ENCODE measurements at places on chromosomes 3 and 15. TPM values are rescaled to one million over a fixed set of nuclear protein-coding genes. Genes with fewer than 3 reads are reported as not detected.

Gene CAMKV
- total RNA-seq, result 0.21 TPM

Gene ENTPD3
- not detected for total RNA-seq

Gene CKMT1A
- 2.9 TPM for total RNA-seq

Gene ANKUB1
- not detected for total RNA-seq

Gene FBXL22
- total RNA-seq, result 0.18 TPM

Gene WNT5A
- 1.0 TPM for total RNA-seq
